Activated CD8-positive, alpha-beta memory T cell treated with anti-CD3 and anti-CD28 coated beads for 1 hour (primary cell): ENCODE measurements at places on chromosomes 13 and 19.

DNA sequence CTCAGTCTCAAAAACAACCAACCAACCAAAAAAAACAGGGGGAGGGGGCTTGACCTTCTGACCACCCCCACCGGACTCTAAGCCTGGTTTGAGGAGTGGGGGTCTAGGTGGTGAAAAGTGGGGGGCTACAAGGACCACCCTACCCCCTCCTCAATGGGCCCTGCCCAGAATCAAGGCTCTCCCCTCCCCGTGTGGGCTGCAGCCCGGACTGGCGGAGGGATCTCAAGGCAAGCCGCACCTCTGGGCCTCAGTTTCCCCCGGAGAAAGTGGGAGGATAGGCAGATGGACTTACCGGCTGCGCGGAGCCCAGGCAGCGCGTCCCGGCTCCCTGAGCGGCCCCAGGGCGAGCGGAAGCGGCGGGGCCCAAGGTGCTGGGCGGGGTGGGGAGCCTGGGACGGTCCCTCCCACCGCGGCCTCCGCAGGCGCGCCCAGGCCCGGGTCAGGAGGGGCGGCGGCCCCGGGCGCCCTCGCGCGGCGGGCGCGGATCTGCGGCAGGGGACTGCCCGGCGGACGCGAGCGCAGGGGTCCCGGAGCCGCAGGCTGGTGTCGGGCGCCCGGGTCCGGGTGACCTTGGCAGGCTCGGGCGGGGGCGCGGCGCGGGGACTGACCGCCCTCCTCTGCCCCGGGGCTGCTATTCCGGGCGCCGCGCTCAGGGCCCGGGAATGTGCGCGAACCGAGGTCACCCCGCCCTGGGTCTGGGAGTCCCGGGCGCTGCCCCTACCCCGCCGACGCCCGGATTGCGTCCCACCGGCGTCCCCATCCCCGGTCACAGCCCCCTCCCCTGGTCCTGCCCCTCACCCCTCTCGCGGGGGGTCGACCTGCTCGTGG, at the start of gene ADAMTSL5:
TSS of gene ADAMTSL5 (minus strand) at position 349 of the 828 bp plus-strand sequence. CDS start 2,076 bp downstream, outside the sequence.
- DNase-seq, result peak; percentile 47

- no peak for DNase-seq
Measured at GRCh38 chr19:532561-533363, 1.2 kb downstream of the CDC34 start.

GRCh38 chr19:45150751-45151281, 10.0 kb downstream of the NKPD1 start:
- DNase-seq, result no peak

GRCh38 chr19:38870612-38871011, 7.5 kb downstream of the RINL start:
- no peak for DNase-seq

GRCh38 chr13:44806826-44807225, 182.4 kb downstream of the NUFIP1 start:
- no peak for DNase-seq

DNA sequence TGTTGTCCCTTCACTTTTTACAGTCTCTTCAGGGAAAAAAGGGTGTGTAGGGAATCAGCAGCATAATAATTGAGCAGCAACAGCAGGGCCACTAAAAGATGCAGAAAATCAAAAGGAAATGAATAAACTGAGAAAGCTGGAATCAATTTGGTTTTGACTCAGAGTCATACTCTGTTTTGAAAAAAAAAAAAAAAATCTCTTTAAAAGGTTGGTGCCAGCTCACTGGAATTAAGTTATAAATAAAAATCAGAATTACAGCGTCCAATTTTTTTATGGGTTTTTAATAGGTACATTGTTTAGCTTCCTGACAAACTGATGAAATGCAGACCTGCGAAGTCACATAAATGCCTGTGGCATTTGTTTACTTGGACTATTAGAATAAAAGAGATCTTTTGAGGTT, 231.9 kb downstream of the COG6 start:
- no peak for DNase-seq

DNA sequence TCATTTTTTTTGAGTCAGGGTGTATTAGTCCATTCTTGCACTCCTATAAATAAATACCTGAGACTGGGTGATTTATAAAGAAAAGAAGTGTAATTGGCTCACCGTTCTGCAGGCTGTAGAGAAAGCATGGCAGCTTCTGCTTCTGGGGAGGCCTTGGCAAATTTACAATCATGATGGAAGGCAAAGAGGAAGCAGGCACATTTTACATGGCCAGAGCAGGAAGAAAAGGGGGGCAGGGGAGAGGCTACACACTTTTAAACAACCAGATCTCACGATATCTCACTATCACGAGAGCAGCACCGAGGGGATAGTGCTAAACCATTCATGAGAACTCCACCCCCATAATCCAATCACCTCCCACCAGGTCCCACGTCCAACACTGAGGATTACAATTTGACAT, 44.5 kb upstream of the MIR17HG start:
- DNase-seq, result no peak

DNA sequence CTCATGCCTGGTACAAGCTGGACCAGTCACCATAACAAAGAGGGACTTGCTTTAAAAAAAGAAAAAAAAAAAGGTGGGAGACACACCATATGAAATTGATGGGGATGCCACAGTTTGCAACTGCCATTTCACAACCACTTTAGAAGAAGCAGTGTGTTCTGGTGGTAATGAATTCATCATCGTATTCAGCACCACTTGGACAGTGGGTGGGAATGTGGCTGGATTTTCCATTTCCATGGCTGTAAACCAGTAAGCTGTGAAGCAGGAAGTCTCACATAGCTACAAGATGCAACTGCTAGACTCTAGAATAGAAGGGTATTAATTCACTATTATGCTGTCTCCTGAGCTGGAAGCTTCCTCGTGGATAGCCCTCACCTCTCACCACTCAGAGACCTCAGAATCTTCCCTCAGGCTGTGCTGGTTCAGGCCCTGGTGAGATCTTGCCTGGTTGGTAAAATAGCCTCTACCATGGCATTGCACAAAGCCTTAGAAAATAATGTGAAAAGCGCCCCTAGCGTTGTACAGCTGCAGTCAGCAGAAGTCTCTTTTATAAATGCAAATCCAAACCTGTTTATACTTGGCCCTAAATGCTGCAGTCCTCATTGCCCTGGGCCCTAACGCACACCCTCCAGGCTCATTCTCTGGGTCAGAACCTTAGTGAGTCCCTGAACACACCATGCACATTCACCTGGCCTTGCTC, 150.7 kb downstream of the KCTD15 start:
- DNase-seq, result no peak

GRCh38 chr13:107994137-107994536, 221.2 kb downstream of the LIG4 start:
- no peak for DNase-seq

DNA sequence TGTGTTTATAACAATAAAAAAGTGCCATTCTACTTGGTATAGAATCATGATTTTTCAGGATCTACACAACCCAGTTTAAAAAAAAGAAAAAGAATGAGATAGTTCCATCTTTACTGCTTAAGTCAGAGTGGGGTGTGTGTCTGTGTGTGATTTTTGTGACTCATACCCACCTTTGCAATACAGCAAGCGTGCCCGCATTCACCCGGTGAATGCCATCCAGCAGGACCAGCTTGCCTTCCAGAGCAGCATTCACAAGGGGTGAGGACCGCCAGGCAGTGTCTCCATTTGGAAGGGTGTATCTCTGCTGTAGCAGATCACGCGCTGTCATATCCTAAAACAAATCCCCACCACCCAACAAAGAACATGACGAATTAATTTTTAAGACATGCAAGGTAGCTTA, 127.7 kb downstream of the VWA8 start:
- DNase-seq, result no peak

- no peak for DNase-seq
Measured at GRCh38 chr19:46621191-46622117, 3.4 kb downstream of the PTGIR start.

- no peak for DNase-seq
Measured at GRCh38 chr19:18539372-18539771, 4.0 kb downstream of the FKBP8 start.

- no peak for DNase-seq
Measured at GRCh38 chr13:68232351-68233130, 1002.4 kb upstream of the PCDH9 start.

DNA sequence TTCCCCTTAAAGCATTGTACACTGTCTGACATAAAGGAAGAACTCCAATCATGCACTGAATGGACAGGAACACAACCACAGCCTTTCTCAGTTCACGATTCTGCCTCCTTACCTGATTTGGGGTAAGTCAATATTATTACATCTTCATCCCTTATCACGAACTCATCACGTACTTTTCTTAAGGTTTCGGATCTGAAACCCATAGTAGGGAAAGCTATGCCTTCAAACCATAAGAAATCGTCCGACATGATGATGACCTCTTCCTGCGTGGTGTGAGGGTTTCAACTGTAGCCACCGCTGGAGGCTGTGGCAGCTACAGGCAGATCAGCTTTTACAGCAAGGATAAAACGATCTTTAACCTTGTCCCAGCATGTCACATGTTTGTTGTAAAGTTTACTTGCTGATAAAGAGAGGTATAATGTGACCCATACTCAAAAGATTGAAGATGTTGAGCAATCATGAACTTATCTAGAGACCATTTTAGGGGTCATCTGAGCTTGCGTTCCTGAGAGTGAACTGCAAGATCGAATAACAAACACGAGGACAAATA, at the start of gene SULT2A1:
TSS of gene SULT2A1 (minus strand) at position 306 of the 550 bp plus-strand sequence. CDS start at position 248, 58 bp downstream.
- no peak for DNase-seq

GRCh38 chr13:105847527-105848291, 687.8 kb downstream of the EFNB2 start:
- no peak for DNase-seq

- DNase-seq, result no peak
Measured at GRCh38 chr19:40754611-40755247, 3.7 kb downstream of the SNRPA start.

- DNase-seq, result no peak
Measured at GRCh38 chr13:105846923-105847322, 688.5 kb downstream of the EFNB2 start.

DNA sequence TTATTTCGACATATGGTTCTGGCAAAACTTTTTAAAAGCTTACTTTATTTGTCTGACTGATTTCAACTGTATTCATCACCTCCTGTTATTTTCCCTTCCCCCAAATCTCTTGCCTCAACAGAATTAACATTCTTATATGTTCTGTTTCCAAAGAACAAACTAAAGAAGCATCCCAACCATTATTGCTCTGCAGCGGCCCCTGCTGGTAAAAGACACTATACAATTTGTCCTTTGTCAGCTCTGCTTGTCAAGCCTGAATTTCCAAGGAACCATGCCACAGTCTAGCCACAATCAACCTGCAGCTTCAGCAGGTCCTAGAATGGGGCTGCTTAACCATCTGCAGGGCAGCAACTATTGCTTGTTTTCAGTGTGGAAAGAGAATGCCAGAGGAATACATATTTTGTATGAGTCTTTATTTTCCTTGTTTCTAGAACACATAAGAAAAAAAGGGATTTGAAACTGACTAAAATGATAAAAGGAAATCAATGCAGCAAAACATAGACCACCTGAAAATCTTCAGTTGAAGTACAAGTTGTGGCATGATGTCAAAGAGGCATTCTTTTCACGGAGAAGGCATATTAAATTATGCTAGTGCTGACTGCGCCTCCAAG, 845.3 kb downstream of the DIAPH3 start:
- peak; percentile 27 for DNase-seq

DNA sequence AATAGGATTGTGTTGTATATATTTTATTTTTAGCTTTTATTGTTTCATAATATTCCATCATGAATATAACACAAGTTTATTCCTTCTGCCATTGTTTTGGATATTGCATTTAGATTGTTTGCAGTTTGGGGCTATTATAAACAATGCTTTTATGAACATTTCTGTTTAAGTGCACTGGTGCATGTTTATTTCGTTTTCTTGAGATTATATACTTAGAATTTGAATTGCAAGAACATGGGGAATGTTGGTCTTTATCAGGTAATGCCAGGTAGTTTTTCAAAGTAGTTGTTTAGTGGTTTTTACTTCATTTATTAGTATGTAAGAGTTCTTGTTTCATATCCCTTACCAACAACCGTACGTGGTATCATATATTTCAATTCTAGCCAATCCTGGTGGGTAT, 4.3 kb downstream of the LSM14A start:
- no peak for DNase-seq

GRCh38 chr13:22855926-22856325, 324.9 kb upstream of the SGCG start:
- no peak for DNase-seq

GRCh38 chr13:39835253-39835652, 179.8 kb downstream of the COG6 start:
- DNase-seq, result no peak

GRCh38 chr19:56987184-56987583, 132.6 kb upstream of the USP29 start:
- DNase-seq, result no peak

DNA sequence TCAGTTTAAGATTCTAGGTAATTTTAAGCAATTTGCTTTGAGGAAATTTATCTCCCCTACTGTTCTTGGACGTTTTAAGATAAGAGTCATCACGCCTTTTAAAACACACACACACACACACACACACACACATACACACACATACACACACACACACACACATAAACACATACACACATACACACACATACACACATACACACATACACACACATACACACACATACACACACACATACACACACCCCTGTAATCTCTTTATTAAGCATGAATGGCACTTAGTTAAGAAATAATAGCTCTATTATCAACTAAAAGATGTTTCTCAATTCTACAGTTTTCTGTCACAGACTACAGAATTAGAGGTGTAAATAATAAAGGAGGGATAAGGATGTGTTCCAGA, 49.2 kb downstream of the EFNB2 start:
- no peak for DNase-seq

- no peak for DNase-seq
Measured at GRCh38 chr13:112127564-112128330, 60.8 kb downstream of the SOX1 start.

DNA sequence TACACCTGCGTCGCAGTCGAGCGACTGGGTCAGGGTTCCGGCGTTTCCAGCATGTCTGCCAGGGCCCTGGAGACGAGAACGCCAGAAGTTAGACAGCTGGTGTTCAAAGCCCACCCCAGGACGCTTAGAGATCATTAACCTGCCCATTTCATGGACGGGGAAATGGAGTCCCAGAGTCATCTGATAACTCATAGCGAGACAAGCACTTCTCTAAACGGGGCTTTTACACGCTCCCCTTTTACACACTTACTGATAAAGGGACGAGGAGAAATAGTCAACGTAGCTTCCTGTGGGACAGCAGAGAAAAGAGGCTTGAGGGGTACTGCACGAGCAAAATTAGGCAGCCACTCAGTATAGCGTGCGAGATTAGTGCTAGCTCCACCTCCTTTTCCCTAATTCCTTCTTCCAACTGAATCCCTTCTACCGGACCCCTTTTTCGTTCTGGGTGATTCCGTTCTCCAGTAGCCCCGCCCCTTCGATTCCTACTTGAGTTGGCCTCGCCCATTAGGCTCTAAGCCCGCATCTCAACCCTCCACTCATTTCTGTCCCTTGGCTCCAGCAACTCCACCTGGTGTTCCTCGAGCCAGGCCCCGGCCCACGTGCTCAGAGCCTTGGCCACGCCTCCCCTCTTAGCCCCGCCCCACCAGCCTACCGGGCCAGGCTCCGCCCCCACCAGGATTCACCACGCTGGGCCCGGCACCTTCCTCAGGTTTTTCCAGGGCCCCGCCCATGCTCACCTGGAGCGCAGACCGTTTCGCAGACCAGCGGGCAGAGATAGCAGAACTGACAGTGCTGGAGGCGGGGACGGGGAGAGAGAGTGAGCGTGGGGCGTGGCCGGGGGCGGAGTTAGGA, 3.7 kb downstream of the HRC start:
- DNase-seq, result no peak
